NCI-H446 treated with DMSO at 0.1 percent for 48 hours (cell line): ENCODE measurements at places on chromosomes 11 and 22.

GRCh38 chr22:17084554-17085276, at the start of gene IL17RA:
TSS of gene IL17RA (plus strand) at chr22:17085000. CDS start at chr22:17085092, 92 bp downstream.
- DNase-seq = peak; percentile 78

DNA sequence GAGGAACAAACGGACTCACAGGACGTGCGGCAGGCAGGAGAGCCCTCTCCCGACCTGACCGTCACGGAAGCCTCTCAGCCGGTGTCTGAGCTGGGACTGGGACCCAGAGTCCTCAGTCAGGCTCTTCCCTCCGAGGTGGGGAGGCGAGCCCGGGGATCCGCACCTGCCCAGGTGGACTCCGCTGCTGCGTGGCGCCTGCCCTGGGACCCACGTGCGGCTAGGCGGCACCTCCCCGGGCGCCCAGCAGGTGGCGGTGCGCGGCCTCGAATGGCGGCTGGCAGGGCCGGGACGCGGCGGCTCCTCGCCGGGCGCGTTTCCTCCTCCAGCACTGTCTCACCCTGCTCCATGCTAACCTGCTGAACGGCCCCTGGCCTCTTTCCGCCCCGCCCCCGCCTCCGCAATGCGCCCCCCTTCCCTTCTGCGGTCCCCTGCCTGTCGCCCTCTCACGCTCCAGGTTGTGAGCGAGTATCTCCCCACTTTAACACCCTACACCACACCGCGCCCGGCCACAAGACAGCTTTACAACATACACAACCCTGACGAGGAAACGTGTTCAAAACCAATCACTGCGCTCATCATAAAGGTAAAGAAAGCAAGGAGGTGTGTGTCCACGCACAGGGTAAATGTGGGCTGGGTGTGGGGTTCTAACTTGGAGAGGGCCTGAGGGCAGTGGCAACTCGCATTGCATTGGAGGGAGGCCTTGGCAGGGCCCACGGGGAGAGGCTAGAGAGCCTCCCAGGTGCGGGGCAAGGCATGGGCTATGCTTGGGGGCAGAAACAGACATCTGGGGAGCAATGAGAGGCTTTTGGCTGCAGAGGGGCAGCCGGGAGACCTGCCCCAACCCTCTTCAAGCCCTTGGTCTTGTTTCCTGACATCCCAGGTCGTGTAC, 25.9 kb upstream of the ATXN10 start:
- DNase-seq = peak; percentile 13

GRCh38 chr11:121389651-121390050, 62.5 kb upstream of the SORL1 start:
- DNase-seq = peak; percentile 98

DNA sequence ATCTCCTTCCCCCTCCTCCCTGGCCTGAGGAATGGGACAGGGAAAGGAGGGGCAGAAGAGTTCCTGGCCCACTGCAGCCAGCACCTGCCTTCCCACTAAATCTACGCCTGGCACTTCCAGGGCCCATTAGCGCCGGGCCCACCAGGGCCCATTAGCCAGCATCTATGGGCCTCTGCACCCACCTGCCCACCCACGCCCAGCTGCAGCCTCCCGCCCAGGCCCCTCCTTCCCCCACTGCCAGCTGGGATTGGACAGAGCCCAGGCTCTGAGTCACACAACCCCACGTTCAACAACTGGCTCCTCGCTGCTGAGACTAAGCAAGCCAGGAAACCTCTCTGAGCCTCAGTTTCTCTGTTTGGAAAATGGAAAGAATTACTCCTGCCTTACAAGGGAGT, 48.7 kb downstream of the CYTH4 start:
- no peak for DNase-seq

DNA sequence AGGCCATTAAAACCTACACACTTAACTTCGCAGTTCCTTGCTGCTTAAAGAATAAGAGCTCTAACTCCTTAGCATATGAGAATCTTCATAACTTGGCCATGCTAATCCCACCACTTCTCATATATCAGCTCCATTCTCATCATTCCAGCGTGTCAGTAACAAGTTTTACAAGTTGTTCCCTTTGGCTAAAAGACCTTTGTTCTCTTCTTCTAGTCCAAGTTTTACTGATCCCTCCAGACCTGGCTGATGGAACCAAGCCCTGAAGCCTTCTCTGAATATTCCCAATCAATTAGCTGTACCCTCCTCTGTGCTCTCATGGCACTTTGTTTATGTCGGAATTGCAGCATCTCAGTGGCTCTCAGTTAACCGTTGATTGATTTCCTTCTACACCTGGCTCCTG, 35.8 kb downstream of the GAB2 start:
- no peak for DNase-seq

- no peak for DNase-seq
Observed at GRCh38 chr11:35579557-35580396, 38.5 kb upstream of the FJX1 start.

DNA sequence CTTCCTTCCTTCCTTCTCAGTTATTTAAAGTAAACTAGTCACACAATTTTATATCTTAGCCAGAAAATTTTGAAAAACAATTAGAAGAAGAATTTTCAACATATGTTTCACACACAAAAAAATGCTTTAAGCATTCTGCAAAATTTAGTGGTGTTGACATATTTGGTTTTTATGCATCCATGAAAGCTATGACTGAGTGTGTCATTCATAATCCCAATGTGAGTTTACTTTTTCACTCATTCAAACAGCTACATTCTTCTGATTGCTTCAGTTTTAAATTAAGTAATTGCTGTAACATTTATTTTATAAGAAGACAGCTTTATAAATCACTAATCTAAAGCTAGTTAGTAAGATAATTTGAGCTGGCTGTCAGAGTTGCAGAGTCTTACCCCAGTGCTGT, 453.5 kb downstream of the LRRC4C start:
- no peak for DNase-seq

DNA sequence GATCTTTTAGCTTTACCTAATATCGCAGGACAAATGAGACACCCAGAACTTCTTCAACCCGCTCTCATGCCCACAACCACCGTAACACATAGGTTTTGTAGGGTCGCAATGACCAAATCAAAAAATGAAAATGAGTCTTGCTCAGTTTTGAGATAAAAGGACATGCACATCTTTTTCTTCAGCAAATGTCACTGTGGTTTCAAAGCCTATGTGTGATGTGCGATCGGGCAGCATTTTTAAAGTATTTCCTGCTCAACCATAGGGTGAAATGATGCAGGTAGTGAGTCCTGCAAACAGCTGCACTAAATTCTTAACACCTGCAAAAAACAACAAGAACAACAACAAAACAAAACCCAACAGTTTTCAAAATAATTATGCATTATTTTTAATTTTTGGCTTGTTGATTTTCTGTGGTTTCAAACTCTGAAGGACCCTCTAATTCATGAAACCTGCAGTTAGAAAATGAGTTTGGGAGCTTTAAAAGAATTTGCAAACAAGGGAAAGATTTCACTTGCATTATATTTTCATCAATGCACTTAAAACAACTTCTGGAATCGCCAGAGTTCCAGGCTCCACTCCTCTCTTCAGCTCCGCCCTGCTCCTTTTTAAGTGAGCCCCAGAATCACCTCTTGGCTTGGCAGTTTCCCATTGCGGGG, 79.4 kb downstream of the PRR5L start:
- DNase-seq = no peak

DNA sequence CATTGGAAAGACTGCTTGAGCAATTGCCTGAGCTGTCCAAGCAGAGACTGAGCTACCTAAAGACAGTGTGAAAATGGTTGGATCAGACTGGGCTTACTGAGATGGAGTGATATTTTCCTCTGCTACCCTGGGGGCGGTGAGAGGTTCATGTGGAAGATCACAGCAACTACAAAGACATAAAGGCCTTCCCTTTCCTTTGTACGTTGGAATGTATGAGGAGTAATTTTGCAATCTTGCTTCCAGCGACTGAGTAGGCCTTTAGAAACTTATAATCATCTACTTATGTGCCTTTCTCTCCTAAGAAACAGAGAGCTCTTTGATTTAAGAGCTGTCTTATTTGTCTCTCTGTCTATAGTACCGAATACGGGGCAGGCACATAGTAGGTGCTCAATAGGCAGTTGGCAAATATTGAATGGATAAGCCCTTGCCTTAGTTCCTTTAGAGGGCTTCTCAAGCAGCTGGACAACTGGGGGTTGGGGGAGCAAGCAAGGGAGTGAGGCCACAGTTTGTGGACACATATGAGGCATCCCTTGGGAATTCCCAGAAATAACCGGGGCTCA, 2.4 kb upstream of the HEPACAM start:
- DNase-seq = no peak

GRCh38 chr22:41891407-41891806, 23.5 kb downstream of the SHISA8 start:
- DNase-seq = no peak

DNA sequence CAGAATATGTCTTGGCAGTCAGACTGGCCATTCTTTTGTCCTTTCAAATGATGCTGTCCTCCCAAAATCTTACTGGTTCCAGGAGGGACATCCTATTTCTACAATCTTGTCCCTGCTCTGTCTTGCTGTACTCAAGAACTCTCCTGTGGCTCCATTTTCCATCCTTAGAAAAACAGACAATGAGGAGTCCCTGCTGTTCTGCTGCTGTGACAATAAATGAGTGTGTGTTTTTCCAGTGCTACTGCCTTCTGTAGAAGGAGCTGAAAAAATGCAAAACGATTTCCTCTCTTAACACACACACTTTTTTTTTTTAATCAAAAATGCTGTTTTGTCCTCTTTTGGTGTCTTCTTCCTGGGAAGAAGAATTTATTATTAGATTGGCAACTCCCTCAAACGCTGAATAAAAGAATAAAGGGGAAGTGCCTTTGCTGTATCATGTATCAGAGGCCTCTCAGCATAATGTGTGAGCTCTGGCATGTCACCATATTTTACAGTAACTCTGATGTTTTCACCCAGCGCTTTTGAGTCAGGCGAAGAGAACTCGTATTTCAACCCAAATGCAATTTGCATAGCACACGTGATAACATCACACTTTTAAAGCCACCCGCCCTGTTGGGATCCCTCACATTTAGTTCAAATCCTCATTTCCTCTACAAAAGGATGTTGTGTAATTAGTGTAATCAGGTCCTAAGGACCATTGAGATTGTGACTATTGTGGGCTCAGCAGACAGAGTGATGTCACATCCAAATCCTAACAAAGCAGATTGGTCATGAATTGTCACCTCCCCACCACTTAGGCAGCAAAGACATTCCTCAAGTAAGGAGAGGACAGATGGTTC, 496.0 kb upstream of the LARGE1 start:
- no peak for DNase-seq
